ENCODE measurements at places on chromosomes 2 and 18.

DNA sequence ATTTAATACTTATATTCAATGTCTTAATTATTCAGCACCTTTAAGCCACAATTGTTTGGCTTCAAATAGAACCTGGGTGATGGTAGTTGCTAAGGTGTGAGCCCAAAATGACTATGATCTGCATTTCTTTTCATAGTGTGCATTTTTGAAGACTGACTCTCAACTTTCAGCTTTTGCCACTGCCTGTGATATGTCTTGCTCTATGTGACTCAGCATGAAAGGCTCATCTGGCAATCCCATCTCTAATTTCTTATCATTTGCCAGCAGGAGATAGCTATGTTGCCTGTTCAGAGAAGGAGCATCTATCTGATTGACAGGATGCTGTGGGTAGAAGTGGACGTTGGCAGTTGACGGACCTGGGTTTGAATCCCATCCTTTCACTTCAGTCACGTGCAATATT is 34.5 kb upstream of the CCDC93 start:
- DNase-seq: no peak

- DNase-seq: no peak
Observed at GRCh38 chr2:63614448-63614968, 25.7 kb downstream of the MDH1 start.

- no peak for DNase-seq
Observed at GRCh38 chr2:28225473-28226080, 167.1 kb upstream of the FOSL2 start.

DNA sequence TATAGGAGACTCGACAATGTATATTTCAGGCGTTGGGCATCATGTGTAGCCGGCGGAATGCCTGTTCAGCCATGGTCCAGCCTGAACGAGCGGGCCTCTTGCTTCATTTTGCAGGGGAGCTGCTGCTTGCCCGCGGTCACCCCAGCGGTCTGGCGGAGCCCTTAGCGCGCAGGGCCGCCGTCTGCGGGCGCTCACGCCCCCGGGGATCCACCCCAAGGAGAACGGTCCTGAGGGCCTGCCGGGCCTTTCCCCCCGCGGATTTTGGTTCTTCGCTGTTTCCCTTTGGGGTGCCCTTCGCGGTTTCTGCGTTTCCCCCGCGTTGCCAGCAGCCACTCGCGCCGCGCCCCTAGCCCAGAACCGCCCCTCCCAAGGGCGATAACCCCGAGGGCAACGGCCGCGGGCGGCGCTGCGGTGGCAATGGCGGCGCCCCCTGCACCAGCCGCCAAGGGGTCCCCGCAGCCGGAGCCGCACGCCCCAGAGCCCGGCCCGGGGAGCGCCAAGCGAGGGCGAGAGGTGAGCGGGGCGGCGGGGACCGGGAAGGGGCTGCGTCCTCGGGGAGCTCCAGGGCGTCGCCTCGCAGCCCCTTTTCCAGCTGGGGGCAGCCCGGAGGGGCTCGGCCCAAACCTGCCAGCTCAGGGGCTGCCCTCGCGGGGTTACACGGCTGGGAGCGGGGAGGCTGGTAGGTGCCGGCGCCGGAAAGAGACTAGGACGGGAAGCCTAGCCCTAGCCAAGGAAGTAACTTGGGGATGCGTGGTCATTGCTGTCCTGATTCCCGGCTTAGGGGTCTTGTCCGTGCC is at the start of gene MFSD2B:
TSS of gene MFSD2B (plus strand) at position 406 of the 797 bp plus-strand sequence. CDS start at position 418, 12 bp downstream.
- DNase-seq: no peak

DNA sequence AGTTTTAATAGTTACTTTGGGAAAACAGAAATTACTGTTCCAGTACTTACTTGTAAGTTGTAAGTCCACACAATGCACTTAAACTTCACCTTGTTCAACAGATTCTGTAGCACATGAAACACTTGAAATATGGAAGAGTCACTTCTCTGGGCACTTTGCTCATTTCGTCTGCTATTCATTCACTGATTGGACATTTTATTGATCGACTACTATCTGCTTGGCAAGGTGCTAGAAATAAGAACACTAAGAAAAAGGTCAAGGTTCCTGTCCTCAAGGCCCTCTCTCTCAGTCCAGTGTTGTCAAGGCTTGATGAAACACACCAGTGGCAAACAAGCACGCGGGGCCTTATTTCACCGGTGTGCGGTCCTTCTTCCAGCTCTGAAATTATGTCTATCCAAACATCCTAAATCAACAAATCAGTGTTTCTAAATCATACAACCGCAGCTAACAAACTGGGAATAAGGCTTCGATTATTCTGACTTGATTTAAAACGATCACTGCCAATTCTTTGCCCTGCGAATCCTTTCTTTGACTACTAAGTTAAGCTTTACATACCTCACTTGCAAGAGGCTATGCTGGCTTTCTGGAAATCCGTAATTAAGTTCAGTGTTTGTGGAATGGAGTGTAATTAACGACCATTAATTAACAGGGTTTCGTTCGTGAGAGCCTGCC is 780 bp upstream of the ITGAV start:
- DNase-seq: peak; percentile 52

DNA sequence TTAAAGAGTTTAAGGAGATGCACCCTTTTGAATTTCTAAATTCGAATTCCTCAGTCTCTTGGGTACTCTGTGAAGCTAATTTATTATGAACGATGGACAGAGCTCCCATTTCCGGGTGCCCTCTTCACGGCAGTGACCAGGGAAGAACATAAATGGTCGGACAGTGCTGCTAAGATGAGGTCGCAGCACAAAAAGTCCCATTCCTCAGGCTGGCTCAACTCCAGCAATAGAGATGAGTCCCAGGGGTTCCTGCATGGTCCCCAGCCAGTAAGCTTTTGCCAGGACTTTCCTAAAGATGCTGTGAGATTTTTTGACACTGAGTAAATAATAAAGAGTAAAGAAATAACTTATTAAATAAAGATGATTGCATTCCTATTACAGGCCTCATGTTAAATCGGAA is 43.0 kb upstream of the STK39 start:
- no peak for DNase-seq

- no peak for DNase-seq
Observed at GRCh38 chr2:178827739-178828485, 20.7 kb upstream of the TTN start.

GRCh38 chr2:25431604-25432003 is 89.9 kb upstream of the DNMT3A start:
- DNase-seq: no peak

DNA sequence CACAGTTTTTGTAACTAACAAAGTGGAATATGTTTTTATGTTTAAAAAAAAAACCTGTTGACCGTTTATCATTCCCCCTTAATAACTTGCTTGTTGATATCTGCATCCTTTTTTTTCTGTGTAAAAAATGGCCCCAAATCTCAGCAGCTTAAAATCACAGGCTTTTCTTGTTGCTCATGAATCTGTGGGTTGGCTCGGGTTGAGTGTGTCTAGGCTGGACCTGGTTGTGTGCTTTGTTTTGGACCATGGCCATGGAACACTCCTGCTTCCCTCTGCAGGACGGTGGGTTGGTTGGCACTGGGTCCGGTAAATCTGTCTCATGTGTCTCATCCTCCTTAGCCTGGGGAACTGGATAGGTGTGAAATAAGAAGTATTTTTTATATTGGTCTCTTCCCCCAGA is 139.0 kb upstream of the LINC00305 start:
- no peak for DNase-seq

GRCh38 chr2:207409517-207409916 is 120.2 kb upstream of the CREB1 start:
- DNase-seq: no peak

- DNase-seq: no peak
Observed at GRCh38 chr18:23824240-23824639, 135.0 kb downstream of the LAMA3 start.

- DNase-seq: no peak
Observed at GRCh38 chr2:86204458-86204857, 5.2 kb downstream of the MRPL35 start.

DNA sequence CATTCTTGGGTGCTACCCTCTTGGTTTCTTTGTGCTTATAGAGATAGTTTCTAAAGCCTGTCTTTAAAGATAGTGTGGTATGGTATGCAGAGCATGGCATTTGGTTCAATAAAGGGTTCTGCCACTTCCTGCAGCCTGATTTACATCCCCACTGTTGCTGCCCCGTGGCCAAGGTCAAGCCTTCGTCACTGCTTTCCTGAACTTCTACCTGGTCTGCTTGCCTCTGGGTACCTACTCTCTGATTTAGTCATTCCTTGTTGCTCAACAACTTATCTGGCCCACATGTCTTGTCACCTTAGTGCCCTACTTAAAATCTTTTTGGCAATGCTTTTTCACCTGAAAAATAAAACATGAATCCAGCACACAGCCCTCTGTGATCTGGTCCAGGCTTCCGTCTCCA is 352.9 kb downstream of the LPIN1 start:
- DNase-seq: no peak

DNA sequence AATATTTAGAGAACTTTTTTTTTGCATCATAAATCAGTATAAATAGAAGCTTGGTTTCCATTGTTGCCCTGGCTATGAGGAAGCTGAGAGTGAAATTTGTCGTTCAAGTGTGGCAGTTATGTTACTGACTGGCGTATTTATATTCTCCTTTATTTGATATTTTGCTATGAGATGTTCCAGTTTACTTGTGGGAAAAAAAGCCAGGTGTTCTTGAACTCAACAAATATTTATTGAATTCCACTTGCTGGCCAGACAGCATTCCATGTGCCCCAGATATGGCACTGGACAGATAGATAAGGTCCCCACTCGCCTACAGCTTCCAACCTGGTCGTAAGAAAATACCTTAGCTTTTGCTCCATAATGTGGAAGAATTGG is 44.7 kb downstream of the NEDD4L start:
- DNase-seq: no peak

DNA sequence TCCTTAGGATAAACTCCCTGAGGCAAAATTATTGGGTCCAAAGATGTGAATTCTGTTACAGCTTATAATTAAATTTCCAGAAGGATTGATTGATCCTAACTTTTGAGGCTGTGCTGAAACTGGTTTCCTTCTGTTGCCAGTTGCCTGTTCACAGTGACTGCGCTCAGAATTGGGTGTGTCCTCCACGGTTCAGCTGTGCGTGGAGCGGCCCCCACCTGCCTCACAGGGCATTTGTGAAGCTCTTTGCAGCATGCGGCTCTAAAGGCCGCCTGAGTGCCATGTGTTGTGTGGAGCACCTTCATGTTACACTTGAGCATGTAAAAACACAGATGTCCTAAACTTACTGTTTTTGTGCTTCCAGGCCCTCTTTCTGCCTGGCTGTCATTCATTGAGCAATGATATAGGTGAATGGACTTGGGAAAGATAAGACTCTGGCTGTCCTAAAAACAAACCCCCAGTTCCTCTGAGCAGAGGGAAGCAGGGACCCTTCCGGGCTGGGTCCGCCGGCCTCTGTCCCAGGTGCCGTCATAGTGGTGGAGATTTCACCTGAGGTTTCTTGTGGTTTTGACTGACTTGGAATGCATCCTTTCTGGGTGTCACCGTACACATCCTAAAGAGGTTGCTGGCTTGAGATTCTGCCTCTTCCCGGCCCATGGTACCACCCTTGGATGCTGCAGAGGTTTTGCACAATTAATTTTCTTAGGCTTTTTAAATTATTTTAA is 173.6 kb downstream of the LDLRAD4 start:
- DNase-seq: no peak

- DNase-seq: no peak
Observed at GRCh38 chr2:218885981-218886947, 5.6 kb downstream of the WNT10A start.

DNA sequence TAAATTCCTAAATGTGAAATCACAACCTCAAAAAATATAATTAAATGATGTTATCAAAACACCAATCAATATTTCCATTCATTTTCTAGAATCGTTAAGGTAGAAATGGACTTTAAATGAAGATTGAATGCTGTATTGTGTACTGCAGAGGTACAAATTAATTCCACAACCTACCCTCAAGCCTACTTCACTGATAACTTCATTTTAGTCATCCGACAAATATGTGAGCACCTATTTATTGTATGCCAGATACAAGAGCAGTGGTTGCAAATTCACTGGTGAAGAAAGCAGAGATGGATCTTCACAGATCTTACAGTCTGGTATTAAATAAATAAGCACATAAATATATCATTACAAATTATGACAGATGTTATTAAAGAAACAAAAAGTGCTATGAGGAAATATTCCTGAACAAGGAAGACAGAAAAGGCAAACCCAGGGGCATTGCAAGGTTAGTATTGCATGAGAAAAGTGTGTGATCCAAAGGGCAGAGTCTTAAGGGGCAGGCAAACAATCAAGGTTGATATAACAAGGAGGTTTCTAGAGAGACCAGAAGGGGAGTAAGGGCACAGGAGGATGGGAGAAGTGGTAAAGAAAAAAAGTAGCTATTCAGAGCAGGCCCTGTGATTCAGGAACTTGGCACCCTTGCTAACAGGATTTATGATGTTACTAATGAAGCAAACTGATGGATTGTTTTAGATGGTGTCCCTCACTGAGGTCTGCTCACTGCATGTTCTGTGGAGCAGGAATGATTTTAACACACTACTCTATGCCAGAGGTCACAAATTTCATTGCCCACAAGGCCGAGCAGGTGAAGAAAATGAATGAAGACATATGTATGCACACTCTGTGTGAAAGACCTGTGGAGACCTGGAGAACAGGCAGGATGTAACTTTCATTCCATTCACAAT is 128.0 kb upstream of the CCDC150 start:
- DNase-seq: no peak

DNA sequence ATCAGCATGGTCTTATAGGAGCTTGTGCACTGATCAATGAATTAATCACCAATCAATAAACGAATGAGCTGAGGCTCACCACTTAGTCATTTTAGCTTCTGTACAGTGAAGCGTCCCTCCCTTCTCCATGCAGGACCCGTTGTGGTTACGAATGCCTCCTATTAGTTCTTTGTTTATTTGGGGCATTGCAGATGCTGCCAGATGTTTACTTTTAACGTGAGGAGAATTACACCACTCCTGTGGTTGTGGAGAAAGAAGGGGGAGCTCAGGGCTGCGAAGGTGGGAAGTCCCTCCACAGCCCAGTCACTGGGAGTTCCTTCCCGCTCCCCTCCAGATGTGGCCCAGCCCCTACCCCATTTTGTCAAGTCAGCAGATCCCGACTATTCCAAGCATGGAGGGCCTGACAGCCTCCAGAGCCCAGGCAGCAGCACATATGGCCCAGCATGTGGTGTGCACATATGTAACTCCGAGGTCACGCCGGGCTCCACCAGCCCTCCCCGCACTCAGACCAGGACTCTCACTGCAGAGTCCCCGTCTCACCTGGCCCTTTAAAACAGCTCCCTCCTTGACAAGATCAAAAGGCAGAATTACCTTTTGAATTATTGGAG is 20.9 kb downstream of the PKDCC start:
- DNase-seq: no peak

GRCh38 chr2:32835148-32835547 is 111.6 kb upstream of the LTBP1 start:
- no peak for DNase-seq

DNA sequence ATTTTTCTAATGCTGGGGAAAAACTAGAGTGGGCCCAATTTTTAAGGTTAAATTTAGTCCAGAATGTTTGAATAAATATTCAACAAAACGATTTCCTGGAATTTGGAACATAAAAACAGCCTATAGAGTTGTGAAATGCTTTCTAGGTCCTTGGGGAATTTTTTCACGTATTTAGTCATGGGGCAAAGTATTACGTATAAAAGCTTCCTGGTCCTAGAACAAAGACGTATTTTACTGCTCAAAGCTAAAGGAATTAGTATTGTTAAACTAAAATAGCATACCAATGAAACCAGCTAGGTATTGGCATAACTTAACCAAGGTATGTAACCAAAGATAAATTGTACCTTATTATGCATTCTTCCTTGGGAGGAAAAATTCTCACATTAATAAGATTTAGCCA is 1.6 kb downstream of the SESTD1 start:
- no peak for DNase-seq

GRCh38 chr2:205633994-205634393 is 48.3 kb upstream of the NRP2 start:
- DNase-seq: no peak

GRCh38 chr2:112548980-112549379 is 6.7 kb downstream of the POLR1B start:
- no peak for DNase-seq
